Gastrocnemius medialis (tissue), 4 donors: ENCODE measurements at places on chromosomes 11 and 22.

DNA sequence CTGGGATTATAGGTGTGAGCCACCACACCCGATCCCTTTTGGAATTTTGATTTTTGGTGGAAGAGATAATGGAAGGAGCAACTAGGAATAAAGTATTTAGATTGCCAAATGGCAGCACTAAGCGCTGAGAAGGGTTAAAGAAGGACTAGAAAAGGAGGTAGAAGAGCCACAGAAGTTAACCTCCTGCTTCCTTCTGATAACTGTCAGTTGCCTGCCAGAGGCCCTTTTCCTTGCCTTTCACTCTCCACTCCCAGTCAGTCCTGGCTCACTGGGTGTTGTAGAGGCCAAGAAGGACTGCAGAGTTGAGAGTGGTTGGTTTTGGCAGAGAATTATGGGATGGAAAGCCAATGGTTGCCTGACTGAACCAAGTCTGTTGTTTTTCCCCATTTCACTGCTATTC lies 19.3 kb downstream of the ZC3H12C start:
- DNase-seq: no peak

- no peak for DNase-seq
Measured at GRCh38 chr22:43855431-43855830, 6.9 kb downstream of the SULT4A1 start.

GRCh38 chr11:102422817-102423712 lies 29.5 kb downstream of the TMEM123 start:
- DNase-seq: no peak

DNA sequence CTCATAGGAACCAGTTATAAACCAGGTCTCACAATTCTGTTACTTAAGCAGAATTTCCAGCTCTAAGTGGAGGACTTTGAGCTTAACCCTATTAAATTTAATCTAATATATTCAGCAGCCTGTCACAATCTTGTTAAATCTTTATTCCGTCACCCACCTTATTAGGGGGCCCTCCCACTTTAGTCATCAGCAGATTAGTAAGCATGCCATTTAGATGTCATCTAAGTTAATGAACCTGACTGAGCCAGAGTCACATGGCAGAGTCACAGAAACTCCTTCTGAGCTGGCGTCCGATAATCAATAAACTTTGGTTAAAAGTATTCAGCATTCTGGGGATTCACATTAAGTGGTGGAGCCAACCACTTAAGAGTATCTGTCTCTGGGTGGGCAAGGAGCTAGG lies 35.1 kb downstream of the TTC12 start:
- DNase-seq: no peak

DNA sequence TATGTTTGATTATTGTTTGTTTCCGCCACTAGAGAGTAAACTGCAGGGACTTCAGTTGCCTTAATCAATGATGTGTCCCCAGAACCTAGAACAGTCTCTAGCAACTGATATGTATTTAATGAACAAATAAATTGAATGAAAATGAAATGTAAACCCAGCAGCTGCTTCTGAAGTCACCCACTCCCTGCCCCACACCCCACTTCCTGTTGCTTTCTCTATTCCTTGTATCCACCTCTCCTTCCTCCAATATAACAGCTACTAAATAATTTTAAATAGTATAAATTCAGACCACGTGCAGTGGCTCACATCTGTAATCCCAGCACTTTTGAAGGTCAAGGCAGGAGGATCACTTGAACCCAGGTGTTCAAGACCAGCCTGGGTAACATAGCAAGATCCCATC lies 15.8 kb downstream of the MYH9 start:
- no peak for DNase-seq

- no peak for DNase-seq
Measured at GRCh38 chr11:67544616-67545242, 21.5 kb upstream of the CABP2 start.

DNA sequence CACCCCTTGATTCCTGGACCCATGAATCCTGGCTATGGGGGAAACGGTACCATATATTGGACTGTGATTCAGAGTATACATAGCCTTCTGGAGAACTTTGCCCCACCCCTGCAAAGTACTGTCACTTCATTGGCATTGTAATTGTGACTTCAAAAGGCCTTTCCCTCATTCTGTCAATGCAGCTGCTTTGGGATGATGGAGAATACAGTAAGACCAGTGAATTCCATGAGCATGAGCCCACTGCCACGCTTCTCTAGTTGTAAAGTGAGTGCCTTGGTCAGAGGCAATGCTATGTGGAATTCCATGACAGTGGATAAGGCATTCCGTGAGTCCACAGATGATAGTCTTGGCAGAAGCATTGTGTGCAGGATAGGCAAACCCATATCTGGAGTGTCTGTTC lies 25.7 kb upstream of the MSANTD2 start:
- DNase-seq: no peak

DNA sequence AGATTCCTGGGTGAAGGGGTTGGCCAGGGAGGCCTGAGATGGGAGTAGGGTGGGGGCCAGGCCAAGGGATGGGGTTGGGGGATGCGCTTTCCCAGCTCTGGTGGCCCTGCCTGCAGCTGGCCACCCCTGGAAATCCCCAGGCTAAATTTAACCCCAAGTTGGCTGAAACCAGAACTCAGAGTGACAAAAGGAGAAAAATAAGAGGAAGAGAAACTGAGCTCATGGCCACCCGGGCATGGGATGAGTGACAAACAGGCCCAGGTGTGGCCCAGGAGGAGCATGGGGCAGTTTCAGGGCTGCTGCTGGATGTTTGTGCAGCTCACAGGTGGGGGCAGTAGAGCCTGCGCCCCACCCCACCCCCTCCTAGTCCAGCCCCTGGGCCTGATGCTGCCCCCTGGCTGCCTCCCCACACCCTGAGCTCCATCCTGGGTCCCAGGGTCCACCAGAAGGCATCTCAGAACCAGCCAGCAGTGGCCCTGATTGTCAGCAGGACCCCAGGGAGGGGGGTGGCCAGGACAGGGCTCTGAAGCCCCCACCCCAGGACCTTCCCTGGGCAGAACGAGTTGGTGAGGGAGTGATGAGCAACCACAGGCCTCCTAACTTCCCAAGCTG lies 48.0 kb downstream of the IGLL5 start:
- no peak for DNase-seq

- no peak for DNase-seq
Measured at GRCh38 chr11:117459979-117460300, 132.3 kb downstream of the CEP164 start.
